ENCODE measurements at places on chromosomes 12 and 14. TPM values are rescaled to one million over a fixed set of nuclear protein-coding genes. Genes with fewer than 3 reads are reported as not detected.

RNASE3 gene
- not detected for total RNA-seq

VIPAS39 gene
- total RNA-seq, result 13.9 TPM

TEAD4 gene
- total RNA-seq, result 4.5 TPM

PDZRN4 gene
- not detected for total RNA-seq

GRCh38 chr12:119957135-119957534, 31.9 kb upstream of the BICDL1 start:
- no peaks in the 10 kb centered on the region for H3K4me1 ChIP-seq
- H3K27me3 ChIP-seq, result peaks cover 1% of the 10 kb centered on the region
- H3K4me3 ChIP-seq, result no peak overlapping the region

DNA sequence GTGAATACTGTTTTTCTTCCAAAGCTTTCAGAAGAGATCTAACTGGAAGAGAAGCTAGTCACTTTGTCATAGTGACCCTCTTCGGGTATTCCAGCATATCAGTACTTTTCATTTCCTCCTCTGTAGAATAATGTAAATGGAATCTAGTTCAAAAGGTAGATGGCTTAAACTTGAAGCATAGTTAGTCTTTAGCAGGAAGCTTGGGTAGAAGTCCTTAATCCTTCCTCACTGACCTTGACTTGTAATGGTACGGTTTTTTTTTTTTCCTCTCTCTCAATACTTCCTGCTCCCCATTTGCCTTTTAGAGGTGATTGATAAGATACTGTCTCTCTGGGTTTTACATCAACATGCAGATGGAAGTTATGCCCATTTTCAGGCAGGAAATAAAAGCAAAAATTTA, 1.7 kb downstream of the FBXO34 start:
- H3K4me3 ChIP-seq, result peak overlapping the region; percentile 87
- no peak for DNase-seq
- H3K4me1 ChIP-seq, result peaks cover 55% of the 10 kb centered on the region

DNA sequence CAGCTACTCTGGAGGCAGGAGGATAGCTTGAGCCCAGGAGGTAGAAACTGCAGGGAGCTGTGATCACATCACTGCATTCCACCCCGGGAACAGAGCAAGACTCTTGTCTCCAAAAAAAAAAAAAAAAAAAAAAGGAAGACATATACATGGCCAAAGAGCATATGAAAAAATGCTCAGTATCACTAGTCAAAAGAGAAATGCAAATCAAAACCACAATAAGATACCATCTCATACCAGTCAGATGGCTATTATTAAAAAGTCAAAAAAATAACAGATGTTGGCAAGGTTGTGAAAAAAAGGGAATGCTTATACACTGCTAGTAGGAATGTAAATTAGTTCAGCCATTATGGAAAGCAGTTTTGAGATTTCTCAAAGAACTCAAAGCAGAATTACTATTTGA, 174.8 kb upstream of the ATF7IP start:
- peaks cover 7% of the 10 kb centered on the region for H3K27me3 ChIP-seq
- no peak for DNase-seq

DNA sequence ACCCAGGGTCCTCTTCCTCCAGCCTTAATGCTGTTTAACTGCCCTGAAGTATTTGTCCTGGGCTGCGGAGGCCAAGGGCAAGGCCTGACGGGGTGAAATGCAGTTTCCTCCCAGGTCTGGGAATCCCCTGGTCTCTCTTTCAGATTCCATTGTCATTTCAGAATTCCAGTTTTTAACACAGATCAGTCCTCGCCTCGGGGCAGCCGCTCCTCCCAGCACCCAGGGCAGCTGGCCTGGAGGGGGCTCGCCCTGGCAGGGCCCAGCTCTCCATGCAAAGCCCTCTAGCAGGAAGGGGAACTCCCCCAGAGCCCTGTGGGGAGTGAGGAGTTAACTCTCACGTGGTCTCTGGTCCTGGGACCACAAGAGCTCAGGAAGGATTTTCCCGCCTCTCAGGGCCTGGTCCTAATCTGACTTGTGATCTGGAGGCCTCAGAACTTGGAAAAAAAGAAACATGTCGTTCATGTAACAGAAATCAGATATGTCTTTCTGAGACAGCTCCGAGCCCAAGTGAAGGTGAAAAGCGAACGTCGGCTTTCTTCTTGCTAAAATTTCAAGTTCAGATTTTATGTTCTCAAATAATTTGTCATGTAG, 265.6 kb upstream of the SFSWAP start:
- no peak overlapping the region for H3K27ac ChIP-seq
- no peaks in the 10 kb centered on the region for H3K27me3 ChIP-seq
- no peak overlapping the region for H3K4me3 ChIP-seq
- no peak for DNase-seq
- H3K36me3 ChIP-seq, result no peaks in the 10 kb centered on the region
